NCI-H2107 (cell line): ENCODE measurements at places on chromosomes 1 and 21.

DNA sequence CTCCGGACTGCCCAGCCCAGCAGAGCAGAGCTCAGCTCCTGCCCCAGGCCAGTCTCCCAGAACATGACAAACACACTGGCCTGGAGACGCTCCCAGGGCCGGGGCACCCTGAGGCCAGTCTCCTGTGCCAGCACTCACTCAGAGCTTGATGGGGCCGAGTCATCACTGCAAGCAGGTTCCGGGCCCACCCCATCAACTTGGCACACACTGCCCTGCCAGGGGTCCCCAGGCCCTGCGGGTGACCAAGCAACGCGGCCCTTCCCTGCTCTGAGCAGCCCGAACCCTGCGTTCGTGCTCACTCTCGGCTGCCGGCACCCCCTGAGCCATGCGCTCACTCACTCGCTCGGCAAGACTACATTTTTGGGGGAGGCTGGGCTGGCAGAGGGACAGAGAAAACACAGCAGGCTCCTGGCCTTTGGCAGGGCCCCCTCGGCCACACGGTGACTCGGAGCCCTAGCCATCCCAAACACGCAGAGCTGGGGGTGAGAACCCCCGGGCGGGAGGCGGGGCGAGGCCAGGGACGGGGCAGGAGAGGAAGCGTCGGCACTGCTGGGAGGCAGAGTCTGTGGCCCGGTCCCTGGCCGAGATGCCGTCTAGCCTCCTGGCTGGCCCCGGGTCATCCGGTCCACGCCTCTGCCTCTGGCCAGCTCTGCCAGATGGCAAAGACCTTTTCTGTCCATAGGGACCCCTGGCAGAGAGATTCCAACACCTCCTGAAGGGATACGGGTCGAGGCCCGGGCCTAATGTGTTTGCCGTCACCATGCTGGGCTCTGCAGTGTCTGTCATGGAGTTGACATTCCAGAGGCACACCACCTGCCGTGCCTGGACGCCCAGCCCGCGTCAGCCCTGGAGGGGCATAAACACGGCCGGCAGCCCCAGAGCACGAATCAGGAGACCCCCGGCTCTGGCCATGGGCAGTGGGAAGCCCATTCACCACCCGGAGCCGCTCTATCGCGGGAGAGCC is 68.0 kb downstream of the MEGF6 start:
- no peak for DNase-seq

DNA sequence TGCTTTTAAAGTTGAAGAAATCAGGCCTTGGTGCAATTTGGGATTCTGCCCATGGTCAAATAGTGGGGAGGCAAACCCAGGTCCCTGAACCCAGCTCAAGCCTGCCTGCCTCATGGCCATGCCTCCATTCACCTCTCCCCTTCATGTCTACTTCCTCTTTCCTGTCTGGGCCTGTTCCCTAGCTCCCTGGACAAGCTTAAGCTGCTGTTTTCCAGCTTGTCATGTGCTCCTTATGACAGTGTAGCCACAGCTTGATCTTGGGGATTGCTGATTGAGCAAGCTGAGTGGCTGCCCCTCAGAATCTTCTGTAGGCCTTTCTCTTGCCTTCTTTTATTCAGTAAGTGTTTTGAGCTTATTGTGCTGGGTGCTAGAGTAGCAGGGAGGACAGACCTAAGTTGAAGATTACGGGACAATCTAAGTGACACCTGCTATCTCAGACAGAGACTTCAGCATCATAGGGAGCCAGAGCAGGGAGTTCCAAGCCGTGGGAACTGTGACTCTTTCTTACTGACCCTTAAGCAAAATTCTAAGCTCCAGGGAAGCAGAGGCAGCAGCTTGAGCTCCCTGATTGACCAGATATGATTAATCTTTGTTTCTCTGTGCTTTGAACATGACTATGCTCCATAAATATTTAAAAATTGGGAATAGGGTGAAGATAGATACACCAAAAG is 520 bp upstream of the MR1 start:
- DNase-seq, result no peak

DNA sequence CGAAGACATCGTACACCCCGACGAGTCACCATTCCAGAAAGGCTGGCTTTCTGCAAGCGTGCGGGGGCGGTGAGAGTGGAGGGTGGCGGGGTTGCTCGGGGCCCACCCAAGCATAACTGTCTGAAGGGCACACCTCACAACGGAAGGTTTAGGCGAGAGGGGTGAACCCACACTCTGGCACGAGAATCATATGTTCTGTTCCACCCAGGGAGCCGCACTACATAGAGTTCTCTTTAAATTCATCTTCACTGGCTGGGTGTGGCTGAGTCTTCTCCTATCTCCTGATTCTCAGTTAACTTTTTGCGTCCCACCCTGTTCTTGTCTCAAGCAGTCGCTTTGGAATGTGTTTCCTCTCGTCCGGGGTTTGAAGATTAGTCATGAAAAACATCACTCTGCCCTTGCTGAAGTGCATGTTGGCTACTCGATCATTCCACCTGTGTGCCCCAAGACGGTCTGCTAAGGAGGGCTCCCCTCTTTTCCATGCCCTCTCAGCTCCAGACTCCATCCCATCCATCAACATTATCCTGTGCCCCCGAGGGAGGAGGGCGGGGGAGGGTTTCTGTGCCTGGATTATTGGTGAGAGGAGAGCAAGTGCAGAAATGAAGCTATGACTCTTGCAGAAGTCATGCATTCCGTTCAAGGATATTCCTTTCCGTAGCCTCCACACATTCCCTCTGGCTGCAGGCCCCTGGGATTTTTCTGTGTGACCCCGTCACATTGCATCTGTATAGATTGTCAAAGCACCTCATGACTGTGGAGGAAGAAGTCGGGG is 53.5 kb upstream of the CD34 start:
- no peak for DNase-seq

DNA sequence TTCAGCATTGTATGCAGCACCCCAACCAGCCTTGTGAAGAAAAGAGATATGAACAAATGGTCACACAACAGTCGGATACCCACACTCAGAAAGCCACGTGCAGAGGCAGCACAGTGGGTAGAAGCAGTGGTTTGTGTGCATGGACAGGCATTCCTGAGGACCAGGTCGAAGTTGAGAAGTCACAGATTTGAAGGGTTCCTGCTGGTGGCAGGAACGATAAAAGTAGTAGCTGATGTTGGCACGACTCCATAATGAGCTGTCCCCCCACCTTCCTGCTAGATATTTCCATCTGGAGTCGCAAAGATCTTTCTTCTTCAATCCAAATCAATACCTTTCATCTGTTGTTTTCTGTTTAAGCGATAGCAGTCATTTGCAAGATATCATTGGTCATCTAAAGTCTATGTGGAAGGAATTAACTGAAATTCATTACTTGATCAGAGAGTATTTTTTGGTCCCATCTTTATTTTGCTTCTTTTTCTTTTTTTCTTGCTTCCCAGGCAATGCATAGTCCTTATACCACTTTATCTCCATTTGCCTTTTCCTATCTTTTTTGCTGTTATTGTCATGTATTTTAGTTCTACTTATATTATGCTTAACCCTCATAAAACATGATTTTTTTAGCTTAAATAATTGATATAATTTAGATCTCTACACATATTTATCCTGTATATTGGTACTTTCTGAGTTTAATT is 176.4 kb downstream of the DHRS3 start:
- no peak for DNase-seq

- no peak for DNase-seq
Measured at GRCh38 chr21:31233711-31234110, 110.3 kb downstream of the TIAM1 start.

GRCh38 chr1:164240081-164240480 is 318.9 kb upstream of the PBX1 start:
- no peak for DNase-seq
